ENCODE measurements at places on chromosomes 4 and X.

DNA sequence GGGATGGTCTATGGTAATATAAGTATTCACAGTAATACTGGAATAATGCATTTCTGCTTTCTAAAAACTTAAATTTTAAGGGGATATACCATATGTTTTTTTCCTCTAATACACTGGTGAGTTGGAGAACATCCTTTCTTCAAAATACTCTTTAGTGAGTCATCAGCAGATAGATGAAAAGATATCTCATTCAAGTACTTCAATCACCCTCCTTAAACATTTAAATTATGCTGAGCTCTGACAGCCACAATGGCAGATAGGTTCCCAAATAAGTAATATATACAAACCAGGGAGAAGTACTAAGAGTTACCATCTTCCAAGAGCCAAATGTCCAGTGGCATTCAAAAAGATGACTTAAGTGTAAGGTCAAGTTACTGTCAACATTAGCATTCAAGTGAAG, 52.2 kb downstream of the AMMECR1 start:
- DNase-seq = no peak

DNA sequence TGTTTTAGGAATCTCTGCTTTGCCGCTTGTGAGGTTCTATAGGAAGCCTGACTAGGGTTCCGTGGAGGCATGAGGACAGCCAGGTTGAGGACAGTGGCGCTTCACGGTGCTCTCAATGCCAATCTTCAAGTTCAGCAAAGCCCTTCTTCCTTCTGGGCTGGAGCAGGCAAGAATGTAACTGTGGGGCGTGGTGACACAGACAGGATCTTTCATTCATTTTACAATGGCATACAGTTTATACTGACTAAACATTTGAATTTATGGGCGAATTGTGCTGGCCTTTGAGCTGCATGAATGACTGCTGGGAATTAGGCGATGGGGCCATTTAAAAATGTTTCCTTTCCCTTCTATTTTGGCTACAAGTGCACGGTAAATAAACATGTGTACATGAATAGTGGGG, 2.9 kb upstream of the NHS start:
- no peak for DNase-seq

DNA sequence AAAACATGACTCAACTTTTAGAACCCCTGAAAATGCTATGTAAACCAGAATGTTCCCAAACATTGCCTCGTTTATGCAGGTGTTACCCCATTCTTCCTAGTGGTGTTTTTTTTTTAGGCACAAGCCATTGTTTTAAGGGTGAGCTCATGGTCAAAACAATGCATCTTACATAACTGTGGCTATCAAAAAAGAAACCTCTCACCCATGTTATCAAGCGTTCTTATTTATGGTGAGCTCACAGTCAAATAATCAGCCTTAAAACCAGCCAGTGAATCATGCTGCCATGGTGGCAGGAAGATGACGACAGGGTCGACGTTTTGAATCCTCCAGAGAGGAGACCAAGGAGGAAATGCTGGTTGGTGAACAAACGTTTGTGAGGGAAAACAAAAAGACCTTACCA, 195.2 kb downstream of the KDR start:
- no peak for DNase-seq

- DNase-seq = no peak
Measured at GRCh38 chr4:129239088-129239487, 143.1 kb downstream of the C4orf33 start.

DNA sequence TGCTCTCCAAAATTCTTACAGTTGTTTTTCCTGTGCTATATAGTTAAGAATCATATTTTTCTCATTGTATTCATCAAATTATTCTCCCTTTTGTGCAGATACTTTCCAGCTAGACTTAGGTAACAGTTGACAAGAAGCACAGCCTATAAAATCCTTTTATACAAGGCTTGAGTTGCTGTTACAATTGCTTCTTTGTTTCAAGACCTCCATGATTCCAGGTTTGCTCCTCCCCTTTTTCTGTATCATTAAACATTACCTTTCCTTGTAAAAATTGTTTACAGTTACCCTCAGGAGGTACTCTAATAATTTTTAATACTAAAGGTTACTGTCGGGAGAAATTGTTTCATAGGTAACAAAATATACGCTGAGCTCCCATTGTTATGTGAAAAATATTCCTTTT, 192.3 kb upstream of the GRID2 start:
- no peak for DNase-seq

DNA sequence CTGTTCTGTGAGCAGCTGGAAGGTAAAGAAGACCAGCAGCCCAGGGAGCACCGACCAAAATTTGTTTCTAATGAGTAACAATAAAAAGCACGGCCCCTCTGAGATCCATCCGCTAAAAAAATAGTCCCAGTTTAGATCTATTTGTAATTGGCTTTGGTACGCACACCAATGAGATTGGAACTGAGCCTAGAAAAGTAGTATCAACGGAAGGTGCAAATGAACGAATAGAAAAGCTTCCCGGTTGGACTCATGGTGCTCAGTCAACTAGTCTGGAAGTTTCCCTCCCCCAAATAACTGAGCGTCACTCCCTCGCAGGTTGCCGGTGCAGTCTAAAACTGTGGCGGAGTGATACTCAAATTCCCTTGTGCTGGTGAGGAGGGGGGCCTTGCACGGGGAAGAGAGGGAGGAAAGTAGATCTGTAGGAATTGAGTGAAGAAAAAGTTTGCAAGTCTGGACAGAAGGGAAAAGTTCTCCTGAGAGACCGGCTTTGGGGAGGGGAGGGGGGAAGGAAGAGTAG, at the start of gene COL4A5:
Gene COL4A5, plus strand, starts transcription at position 413 of the 517 bp plus-strand sequence. CDS start 288 bp downstream, outside the sequence.
- DNase-seq = peak; percentile 95

DNA sequence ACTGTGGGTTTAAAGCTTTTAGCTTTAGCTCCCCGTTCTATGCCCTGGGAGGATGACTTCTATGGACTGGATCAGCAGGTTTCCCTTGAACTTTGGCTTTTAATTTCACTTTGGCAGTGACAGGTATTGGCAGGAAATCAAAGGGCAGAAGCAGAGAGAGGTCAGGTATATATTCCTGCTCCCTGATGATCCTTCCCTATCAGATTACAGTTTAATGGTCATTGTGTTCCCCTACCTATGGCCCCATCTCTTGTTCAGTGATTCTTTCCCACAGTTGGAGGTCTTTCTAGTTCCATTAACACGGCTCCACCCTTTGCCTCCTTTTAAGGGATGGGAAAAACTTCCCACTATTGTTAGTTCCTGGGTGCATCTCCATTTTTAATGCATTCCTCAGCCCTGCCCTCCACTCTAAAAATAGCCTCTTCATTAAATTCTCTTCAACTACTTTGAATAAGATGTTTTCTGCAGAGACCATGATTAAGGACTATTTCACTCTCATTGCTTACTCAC, 107.8 kb upstream of the TMEM47 start:
- peak; percentile 50 for DNase-seq

GRCh38 chr4:89119166-89119565, 7.8 kb downstream of the TIGD2 start:
- DNase-seq = no peak

GRCh38 chr4:73683033-73683432, 57.3 kb upstream of the CXCL8 start:
- DNase-seq = no peak

DNA sequence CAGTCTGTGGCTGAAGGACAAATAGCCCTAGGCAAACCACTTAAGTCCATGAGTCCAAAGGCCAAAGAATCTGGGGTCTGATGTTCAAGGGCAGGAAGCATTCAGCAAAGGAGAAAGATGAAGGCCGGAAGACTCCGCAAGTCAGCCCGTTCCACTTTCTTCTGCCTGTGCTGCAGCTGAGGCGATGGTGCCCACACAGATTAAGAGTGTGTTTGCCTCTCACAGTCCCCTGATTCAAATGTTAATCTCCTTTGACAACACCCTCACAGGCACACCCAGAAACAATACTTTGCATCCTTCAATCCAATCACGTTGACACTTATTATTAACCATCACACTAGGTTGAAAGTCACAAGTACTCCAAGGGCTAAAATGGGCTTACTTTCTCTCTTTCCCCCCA, 605.4 kb upstream of the GNPDA2 start:
- DNase-seq = peak; percentile 2

DNA sequence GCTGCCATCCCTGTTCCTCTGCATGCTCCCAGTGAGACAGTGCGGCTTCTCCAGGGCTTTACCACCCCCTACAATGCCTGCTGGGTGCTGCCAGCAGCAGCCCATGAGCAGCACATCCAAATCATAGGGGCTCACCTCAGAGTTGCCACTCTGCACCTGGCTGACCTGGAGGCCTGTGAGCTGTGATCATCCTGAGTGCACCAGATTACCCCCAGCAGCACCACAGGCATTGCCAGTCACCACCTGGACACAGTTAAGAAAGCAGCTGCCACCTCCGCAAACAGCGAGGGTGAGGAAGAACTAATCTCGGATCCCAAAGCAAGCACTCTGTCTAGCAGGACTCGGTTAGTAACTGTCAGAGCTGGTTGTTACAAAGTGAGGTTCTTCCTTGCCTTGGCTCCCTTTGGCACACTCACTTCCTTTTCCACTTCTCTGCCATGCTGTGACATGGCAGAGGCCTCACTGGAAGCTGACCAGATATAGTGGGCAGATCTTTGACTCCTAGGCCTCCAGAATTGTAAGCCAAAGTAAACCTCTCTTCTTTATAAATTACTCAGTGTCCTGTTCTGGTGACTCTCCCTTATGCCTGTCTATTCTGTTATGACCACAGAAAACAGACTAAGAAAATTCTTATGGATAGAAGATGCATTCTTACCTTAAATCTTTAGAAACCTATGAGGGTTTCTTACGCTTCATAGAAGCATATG, 25.2 kb downstream of the LRIT3 start:
- no peak for DNase-seq

- DNase-seq = peak; percentile 76
Measured at GRCh38 chrX:46574774-46575381, 1.3 kb downstream of the CHST7 start.

DNA sequence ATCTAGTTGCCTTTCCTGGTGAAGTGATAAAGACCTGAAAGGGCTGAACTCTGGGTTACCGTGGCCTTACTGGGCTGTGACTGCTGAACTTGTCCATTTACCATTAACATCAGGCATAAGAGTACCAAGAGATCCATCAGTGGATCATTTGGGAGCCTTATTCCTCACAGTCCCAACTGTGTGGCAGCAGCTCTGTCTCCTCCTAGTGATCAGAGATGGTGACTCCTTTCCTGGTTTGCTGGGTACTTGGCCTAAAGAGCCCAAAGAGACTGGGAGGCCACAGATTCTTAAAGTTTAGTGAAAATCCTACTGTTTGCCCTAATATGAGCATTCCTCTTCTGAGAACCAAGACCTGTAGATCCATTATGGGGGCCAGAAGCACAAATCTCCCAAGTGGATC, 56.3 kb upstream of the ATP6AP2 start:
- no peak for DNase-seq

GRCh38 chr4:36067116-36067515, 177.2 kb downstream of the ARAP2 start:
- no peak for DNase-seq

DNA sequence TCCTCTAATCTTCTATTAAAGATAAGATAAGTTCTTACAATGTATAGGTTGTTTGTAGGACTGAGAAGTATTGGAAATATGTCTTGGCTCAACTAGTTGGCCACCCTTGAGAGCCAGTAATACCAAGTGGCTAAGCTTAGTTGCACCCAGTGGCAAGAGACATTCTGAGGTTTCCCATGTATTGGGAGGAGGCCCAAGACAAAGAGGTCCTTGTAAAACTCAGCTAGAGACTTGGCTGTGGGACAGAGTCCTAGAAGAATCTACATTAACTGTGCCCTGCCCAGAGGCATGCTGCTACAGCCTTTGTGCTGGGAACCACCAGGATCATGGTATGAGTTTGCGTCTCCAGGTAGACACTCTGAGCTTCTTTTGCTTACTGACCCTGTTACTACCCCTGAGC, 41.9 kb upstream of the SLC4A4 start:
- DNase-seq = no peak

DNA sequence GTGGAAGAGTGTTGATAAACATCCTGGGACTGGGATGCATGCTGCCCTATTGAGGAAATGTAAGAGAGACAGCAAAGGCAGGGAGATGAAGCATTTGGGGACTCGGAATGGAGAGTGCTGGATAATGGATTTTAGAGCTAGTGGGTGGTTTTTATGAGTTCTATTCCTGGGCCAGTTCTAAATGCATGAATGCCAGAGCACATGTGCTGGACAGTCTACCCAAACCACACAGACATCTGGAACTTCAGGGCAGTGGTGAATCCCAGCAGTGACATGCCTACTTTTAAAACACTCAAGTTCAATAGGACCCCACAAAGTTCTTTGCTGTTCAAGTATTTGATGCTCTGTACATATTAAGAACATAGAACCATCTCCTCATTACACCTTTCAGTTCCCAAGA, 133.9 kb downstream of the CBR4 start:
- DNase-seq = no peak

DNA sequence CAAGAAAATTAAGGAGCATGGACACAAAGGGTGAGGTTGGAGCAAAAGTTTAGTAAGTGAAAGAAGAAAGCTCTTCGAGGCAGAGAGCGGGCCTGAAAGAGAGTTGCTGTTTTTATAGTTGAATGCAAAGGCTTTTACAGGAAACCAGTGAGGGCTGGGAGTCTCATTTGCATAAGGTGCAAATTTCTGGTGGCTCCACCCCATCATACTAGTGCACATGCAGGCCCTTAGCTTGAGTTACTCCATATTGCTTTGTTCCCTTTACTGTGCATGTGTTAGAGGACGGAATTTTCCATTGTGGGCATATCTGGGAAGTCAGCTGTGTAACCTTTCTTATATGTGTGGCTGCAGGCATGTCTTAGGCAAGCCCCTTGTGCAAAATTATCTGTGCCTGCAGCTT, 48.0 kb downstream of the CPE start:
- DNase-seq = no peak

GRCh38 chr4:127997534-127998388, 32.6 kb downstream of the ABHD18 start:
- no peak for DNase-seq

- DNase-seq = no peak
Measured at GRCh38 chr4:56127716-56128115, 179.0 kb downstream of the CEP135 start.

DNA sequence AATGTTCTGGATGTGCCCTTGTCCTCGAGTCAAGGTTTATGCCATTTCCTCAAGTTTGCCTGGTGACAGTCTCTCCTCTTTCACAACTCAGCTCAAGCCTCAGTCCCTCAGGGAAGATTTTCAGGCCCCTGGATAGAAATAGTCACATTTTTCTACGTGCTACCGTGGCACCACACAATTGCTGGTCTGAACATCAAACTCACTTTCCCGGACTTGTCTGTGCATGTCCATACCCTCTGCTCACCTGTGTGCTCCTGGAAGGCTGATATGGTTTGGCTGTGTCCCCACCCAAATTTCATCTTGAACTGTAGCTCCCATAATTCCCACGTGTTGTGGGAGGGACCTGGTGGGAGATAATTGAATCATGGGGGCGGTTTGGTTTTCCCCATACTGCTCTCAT, 129.7 kb downstream of the HS3ST1 start:
- no peak for DNase-seq

DNA sequence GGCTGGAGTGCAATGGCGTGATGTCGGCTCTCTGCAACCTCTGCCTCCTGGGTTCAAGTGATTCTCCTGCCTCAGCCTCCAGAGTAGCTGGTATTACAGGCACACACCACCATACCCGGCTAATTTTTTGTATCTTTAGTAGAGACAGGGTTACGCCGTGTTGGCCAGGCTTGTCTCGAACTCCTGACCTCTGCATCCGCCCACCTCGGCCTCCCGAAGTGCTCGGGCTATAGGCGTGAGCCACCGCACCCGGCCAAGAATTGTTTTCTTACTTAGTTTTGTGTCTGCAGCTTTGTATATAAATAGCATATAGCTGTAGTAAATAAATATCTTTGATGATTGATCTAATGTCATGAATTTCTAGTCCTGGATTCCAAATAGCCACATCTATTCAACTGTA, 81.1 kb downstream of the IL1RAPL1 start:
- no peak for DNase-seq

GRCh38 chrX:153776120-153776599, 4.7 kb upstream of the SRPK3 start:
- DNase-seq = no peak

- DNase-seq = peak; percentile 27
Measured at GRCh38 chrX:133188631-133189030, 29.5 kb downstream of the TFDP3 start.

Data from ELF-1 (cell line).